Activated CD8-positive, alpha-beta memory T cell treated with anti-CD3 and anti-CD28 coated beads, Interleukin-2, amount 50 U/mL, for 48 hours (primary cell): ENCODE measurements at places on chromosomes 2 and 18.

GRCh38 chr2:238873381-238873801, 25.5 kb downstream of the TWIST2 start:
- no peak for DNase-seq

DNA sequence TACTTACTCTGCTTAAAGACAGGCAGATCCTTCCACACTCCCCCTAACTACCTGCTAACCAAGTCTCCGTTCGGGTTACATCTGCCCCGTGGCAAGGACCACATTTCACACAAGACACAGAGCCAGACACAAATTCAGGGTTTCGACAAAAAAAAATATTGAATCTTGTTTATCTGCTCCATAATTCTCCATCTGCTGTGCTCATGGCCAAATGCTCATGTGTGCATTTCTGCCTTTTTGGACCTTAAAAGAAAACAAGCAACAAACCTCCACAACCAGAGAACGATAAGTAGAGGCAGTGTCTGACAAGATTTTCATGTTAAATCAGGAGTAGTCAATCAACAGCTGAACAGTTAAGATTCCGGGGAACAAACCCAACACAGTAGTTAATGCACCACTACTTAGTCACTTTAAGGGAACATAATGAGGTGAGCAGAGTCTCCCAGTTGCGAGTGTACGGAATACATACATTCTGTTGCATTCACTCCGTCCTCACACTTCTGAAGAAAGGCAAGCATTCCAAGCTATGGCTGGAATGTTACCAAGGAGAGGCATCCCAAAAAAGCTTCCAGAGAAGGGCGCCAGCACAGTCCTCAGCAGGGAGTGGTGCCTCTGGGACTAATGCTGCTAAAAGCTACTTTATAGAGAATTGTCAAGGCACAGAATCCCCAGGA, 121.0 kb downstream of the ANKRD44 start:
- DNase-seq: no peak

GRCh38 chr2:216664593-216665034, 30.7 kb downstream of the IGFBP5 start:
- no peak for DNase-seq

DNA sequence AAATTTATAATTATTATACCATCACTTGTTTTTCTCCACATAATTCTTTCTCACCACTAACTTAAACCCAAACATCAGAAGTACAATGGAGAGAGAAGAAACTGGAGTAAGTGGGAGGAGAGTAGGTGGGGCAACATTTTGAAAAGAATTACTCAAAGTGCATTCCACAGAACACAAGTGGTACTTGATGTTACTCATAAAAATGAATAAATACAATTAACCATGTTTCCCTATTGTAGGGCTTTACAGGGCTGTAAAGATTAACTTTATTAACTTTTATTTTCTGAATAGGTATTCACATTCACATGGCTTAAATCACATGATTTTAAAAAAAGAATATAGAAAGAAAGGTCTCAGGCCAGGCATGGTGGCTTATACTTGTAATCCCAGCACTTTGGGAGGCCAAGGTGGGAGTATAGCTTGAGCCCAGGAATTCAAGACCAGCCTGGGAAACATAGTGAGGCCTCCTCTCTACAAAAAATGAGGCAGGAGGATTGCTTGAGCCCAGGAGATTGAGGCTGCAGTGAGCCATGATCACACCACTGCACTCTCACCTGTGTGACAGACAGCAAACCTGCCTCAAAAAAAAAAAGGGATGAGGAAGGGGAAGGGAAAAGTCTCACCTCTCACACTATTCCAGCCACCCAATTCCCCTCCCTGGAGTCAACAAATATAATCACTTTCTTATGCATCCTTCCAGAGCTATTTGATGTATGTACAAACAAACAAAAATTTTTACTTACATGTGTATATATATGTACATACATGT, 47.1 kb downstream of the KCNG3 start:
- no peak for DNase-seq

DNA sequence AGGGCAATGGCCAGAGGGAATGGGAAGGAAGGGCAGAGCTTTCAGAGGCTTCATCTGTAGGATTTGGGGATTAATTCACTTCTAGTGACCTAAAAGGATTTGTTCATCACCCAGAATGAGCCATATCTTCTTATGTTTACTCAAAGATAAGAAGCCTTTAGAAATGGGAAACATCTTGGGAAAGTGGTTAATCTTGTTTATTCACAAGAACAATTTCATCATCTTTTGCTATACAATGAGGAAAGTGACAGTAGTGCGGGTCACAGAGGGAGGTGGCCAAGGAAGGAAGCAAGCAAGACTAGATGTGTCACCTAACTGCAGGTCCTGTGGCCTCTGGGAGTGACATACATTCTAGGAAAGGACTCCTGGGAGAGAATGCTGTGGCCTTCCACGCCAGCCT, 140.4 kb upstream of the ALPP start:
- DNase-seq: peak; percentile 44

DNA sequence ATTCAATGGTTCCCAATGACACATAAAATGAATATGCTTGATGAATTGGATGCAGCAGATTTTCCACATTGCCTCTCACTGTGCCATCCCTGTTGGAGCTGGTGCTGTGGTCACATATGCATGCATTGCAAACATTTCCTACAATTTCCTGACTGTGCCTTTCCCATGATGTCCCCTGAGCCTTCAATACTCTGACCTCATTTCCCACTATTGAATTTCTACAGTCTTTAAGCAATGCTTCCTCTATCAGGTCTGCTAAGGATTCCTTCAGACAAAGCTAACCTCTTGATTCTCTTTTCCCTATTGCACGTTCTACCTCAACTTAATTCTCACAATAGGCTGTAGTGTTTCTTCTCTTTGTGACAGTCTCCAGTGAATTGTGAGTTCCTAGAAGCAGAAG, 342.5 kb upstream of the CRIM1 start:
- no peak for DNase-seq

DNA sequence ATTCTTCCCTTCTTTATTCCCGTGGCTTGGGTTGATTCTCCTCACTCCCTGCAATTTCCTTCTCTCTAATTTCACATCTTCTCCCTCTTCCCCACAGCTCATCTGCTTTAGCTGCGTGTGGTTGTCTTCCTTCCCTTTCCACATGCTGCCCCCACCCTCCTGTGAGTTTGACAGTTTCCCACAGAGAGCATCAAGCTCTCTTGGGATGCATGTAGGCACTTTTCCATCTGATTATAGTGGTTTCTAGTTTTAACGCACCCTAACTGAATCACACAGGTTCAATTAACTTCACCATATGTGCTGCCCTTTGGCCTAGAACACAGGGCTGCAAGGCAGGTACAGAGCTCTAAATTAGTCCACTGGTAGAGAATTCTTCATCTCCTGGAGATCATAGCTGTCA, 110.5 kb downstream of the TACR1 start:
- no peak for DNase-seq

- DNase-seq: no peak
Measured at GRCh38 chr2:217980036-217980435, 22.8 kb downstream of the TNS1 start.

DNA sequence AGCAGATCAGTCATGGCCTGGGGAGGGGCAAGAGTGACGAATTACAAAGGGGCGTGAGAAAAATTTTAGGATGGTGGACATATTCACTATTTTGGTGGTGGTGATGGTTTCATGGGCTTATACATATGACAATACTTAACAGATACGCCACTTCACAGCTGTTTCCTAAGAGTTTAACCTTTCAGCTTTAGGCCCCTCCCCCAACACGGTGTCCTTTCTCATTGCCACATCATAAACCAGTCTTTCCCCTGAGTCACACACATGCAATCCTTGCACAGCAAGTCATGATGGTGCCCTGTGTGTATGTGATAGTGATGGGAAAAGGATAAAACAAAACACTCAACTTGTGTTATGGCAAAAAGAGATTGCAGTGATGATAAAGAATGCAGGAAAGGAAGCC, 47.6 kb upstream of the IL1R1 start:
- no peak for DNase-seq

DNA sequence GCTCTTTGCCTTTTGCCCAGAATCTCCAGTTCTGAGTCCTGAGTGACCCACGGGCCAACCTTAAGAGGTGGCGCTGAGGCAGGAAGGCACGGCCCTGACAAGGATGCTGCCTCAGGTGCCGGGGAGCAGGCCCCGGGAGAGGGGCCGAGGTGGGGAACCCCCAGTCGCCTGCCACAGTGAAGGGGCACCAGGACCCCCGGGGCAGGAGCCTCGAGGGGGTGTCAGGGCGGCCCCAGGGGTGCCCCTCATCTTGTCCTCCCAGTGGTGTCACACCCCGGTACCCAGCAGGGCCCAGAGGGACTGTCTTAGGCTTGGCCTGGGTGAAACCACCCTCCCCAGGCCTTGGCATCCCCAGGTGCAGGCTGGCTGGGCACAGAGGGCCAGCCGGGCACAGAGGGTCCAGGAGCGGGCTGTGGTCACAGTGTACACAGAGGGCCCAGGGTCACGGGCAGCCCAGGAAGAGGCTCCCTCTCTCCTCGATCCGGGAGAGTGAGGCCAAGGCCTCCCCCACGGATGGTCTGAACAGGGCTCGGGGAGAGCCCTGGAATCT, 1.0 kb downstream of the PDCD1 start:
- no peak for DNase-seq

- peak; percentile 96 for DNase-seq
Measured at GRCh38 chr2:20822535-20823490, at the start of gene LDAH. Gene LDAH (minus strand): TSS chr2:20823101. CDS start chr2:20801463, 21,638 bp downstream.

DNA sequence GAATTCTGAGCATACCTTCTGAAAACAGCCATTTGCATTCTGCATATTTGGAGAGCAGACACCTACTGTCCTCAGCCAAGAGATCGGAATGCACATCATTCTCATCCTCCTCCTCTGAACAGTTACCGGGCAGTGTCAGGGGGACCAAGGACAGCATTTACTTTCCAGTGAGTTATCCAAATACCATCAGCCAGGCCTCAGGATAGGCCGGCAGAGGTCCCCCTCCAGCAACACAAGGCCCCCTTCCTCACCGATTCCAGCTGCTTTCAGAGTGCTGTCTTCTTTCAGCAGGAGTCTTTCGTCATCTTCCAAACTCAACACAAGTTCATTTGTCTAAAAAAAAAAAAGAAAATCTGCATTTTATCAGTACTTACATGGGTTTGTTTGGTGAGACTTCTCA, 55.3 kb downstream of the C2orf76 start:
- no peak for DNase-seq

GRCh38 chr2:43230951-43231827, 4.8 kb upstream of the ZFP36L2 start:
- DNase-seq: no peak

- peak; percentile 80 for DNase-seq
Measured at GRCh38 chr2:112187805-112188596, 49.8 kb downstream of the FBLN7 start.

- DNase-seq: no peak
Measured at GRCh38 chr2:144937910-144938709, 418.2 kb upstream of the ZEB2 start.
